ENCODE measurements at places on chromosomes 7 and 10. TPM values are rescaled to one million over a fixed set of nuclear protein-coding genes. Genes with fewer than 3 reads are reported as not detected.

Gene MRC1
- 0.29 TPM for total RNA-seq

Gene GPR146
- 0.21 TPM for total RNA-seq

Gene MACC1
- total RNA-seq, result 61.7 TPM

Gene GIMAP4
- total RNA-seq, result 0.13 TPM

- DNase-seq, result no peak
Measured at GRCh38 chr10:25952857-25953256, 18.8 kb downstream of the MYO3A start.

- no peak for DNase-seq
Measured at GRCh38 chr10:121524157-121524817, 74.0 kb downstream of the FGFR2 start.

- no peak for DNase-seq
Measured at GRCh38 chr7:156948361-156948760, 1.2 kb upstream of the NOM1 start.
